ENCODE measurements at places on chromosomes 5 and 9. TPM values are rescaled to one million over a fixed set of nuclear protein-coding genes. Genes with fewer than 3 reads are reported as not detected.

The MRPS27 gene
- 154 TPM for total RNA-seq

The SPATA31C1 gene
- total RNA-seq = not detected

The C9 gene
- not detected for total RNA-seq

The EQTN gene
- total RNA-seq = 3.4 TPM

The ALDH1B1 gene
- total RNA-seq = 44.0 TPM

The ARHGEF37 gene
- 1.7 TPM for total RNA-seq

The NOL6 gene
- 16.9 TPM for total RNA-seq

The ABO gene
- not detected for total RNA-seq

The SH3TC2 gene
- total RNA-seq = 0.69 TPM

The GABRG2 gene
- total RNA-seq = 0.64 TPM

- no peaks in the 10 kb centered on the region for H3K36me3 ChIP-seq
- peaks cover 8% of the 10 kb centered on the region for H3K4me1 ChIP-seq
- no peak for DNase-seq
Observed at GRCh38 chr5:166795756-166796155, 1495.7 kb upstream of the WWC1 start.

- no peak for DNase-seq
- H3K27ac ChIP-seq = no peak overlapping the region
- no peaks in the 10 kb centered on the region for H3K27me3 ChIP-seq
- no peaks in the 10 kb centered on the region for H3K4me1 ChIP-seq
- H3K4me3 ChIP-seq = no peak overlapping the region
- no peaks in the 10 kb centered on the region for H3K36me3 ChIP-seq
Observed at GRCh38 chr9:118975736-118976135, 393.5 kb downstream of the BRINP1 start.

DNA sequence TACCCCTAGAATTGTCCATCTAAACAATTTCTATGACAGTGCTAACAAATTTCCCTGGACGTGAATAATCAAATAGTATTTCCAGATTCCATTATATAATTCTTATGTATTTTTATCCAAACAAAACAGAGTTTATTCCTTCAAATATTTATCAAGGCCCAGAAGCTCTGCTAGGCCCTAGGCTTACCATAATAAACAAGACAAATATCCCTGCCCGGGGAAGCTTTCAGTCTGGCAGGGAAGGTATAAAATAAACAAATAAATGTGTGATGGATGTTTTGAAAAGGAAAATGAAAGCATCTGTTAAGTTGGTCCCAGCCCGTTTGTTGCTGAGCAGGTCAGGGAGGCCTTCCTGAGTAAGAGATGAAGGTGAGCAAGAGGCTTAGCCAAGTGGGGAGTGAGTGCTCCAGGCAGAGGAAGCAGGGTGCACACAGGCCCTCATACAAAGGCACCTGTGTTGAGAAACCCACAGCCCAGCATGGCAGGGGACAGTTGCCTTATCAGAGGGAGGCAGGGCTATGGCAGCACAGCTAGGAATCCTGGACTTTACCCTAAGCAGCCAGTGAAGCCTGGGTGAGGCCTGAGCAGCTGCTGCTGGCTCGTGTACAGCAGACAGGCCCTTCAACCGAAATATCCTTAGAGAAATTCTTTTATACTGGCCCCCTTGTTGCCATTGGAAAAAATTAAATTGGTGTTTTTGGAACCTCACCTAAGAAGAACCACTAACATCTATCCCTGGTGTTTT, 7.7 kb upstream of the SLC35D2 start:
- H3K36me3 ChIP-seq = peaks cover 8% of the 10 kb centered on the region
- no peak overlapping the region for H3K4me3 ChIP-seq
- no peaks in the 10 kb centered on the region for H3K27me3 ChIP-seq
- DNase-seq = no peak

- no peaks in the 10 kb centered on the region for H3K36me3 ChIP-seq
- no peak overlapping the region for H3K4me3 ChIP-seq
- no peak overlapping the region for H3K27ac ChIP-seq
- H3K4me1 ChIP-seq = no peaks in the 10 kb centered on the region
- H3K27me3 ChIP-seq = no peaks in the 10 kb centered on the region
- no peak for DNase-seq
Observed at GRCh38 chr9:136507992-136508375, 25.1 kb upstream of the SEC16A start.

DNA sequence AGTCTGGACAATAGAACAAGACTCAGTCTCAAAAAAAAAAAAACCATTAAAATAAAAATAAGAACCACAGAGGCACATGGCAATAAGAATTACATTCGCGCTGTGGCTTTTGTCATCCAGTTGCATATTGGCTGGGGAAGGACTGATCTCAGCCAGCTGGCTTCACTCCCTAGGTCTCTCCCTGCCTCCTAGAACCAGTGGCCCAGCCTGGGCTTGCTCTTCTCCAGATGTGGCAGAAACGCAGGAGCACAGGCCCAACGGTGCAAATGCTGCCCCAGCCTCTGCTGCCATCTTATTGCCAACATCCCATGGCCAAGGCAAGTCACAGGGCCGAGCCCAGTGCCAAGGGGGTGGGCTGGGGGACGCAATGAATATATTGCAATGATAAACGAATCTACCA, 37.0 kb downstream of the NKX2-5 start:
- peaks cover 5% of the 10 kb centered on the region for H3K4me1 ChIP-seq
- no peaks in the 10 kb centered on the region for H3K36me3 ChIP-seq
- no peak overlapping the region for H3K4me3 ChIP-seq
- H3K27me3 ChIP-seq = peaks cover 16% of the 10 kb centered on the region
- DNase-seq = no peak

- H3K27ac ChIP-seq = no peak overlapping the region
- H3K36me3 ChIP-seq = no peaks in the 10 kb centered on the region
- no peak for DNase-seq
- no peaks in the 10 kb centered on the region for H3K4me1 ChIP-seq
- H3K27me3 ChIP-seq = no peaks in the 10 kb centered on the region
- no peak overlapping the region for H3K4me3 ChIP-seq
Observed at GRCh38 chr5:123438902-123439301, 15.7 kb upstream of the CEP120 start.

DNA sequence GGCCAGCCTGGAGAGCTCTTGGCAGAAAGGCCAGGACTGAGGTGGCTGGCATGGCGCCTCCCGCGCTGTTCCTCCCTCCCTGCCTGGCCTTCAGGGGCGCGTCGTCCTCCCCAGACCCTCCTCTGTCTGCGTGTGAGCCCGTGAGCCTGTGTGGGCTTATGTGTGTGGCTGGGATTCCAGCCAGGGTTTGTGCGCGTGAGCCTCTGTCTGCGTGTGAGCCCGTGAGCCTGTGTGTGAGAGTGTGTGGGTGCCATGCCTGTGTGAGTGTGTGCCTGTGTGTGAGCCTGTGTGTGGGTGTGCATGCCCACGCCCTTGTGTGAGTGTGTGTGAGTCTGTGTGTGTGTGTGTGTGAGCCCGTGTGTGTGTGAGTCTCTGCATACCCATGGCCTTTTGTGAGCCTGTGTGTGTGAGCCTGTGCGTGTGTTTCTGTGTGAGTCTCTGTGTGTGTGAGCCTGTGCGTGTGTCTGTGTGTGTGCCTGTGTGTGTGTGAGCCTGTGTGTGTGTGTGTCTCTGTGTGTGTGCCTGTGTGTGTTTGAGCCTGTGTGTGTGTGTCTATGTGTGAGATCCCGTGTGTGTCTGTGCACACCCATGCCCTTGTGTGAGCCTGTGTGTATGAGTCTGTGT, 13.0 kb downstream of the RXRA start:
- H3K27me3 ChIP-seq = no peaks in the 10 kb centered on the region
- H3K36me3 ChIP-seq = no peaks in the 10 kb centered on the region
- H3K4me1 ChIP-seq = peaks cover 15% of the 10 kb centered on the region
- no peak overlapping the region for H3K4me3 ChIP-seq
- no peak overlapping the region for H3K27ac ChIP-seq

DNA sequence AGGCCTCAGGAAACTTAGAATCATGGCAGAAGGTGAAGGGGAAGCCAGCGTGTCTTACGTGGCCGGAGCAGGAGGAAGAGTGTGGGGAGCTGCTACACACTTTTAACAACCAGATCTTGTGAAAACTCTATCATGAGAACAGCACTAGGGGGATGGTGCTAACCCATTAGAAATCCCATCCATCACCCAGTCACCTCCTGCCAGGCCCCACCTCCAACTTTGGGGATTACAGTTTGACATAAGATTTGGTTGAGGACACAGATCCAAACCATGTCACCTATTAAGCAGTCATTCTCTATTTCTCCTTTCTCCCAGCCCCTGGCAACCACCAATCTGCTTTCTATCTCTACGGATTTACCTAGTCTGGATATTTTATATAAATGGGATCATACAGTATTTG, 26.9 kb downstream of the PBX3 start:
- no peaks in the 10 kb centered on the region for H3K27me3 ChIP-seq
- no peak overlapping the region for H3K4me3 ChIP-seq
- no peak for DNase-seq
- H3K36me3 ChIP-seq = no peaks in the 10 kb centered on the region
- H3K4me1 ChIP-seq = peaks cover 9% of the 10 kb centered on the region

GRCh38 chr9:89522261-89522958, 24.5 kb upstream of the SEMA4D start:
- no peaks in the 10 kb centered on the region for H3K36me3 ChIP-seq
- no peaks in the 10 kb centered on the region for H3K27me3 ChIP-seq
- DNase-seq = no peak
- H3K27ac ChIP-seq = no peak overlapping the region
- H3K4me3 ChIP-seq = no peak overlapping the region

DNA sequence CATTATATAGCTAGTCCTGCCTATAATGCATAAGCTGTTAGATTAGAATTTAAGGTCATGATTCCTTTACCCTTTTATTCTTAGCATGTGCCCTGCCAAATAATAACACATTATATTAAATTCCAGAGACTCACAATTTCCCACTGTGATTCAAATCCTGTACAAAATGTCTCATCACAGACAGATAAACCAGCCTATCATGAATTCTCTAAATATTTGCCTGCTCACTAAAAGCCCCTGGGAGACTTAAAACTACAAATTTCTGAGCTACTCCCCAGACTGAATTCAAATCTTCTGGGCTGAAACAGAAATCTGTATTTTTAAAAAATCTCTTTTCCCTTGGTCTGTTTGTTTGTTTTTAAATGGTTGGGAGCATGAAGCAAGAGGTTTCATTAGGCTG, 32.7 kb downstream of the GAPT start:
- H3K27me3 ChIP-seq = no peaks in the 10 kb centered on the region
- H3K27ac ChIP-seq = no peak overlapping the region
- no peaks in the 10 kb centered on the region for H3K4me1 ChIP-seq
- no peak overlapping the region for H3K4me3 ChIP-seq

DNA sequence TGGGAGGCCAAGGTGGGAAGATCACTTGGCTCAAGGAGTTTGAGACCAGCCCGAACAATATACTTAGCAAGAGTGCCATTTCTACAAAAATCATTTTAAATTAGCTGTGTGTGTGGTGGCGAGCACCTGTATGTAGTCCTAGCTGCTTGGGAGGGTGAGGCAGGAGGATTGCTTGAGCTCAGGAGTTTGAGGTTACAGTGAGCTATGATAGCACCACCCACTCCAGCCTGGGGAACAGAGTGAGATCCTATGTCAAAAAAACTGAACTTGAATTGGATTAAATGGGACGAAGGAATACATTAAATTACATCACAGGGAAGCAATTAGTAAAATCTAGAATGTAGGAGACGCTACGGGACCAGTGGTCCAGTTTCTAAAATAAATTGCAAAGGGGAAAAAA, 6.4 kb upstream of the ETF1 start:
- DNase-seq = no peak
- H3K27me3 ChIP-seq = no peaks in the 10 kb centered on the region

GRCh38 chr5:76590027-76590426, 33.2 kb downstream of the F2RL2 start:
- H3K27me3 ChIP-seq = no peaks in the 10 kb centered on the region
- H3K36me3 ChIP-seq = no peaks in the 10 kb centered on the region
- DNase-seq = no peak
- H3K4me1 ChIP-seq = no peaks in the 10 kb centered on the region
- no peak overlapping the region for H3K27ac ChIP-seq
